ENCODE measurements at places on chromosomes 6 and 20.

GRCh38 chr20:12305188-12305950 is 387.7 kb downstream of the BTBD3 start:
- no peak for DNase-seq

DNA sequence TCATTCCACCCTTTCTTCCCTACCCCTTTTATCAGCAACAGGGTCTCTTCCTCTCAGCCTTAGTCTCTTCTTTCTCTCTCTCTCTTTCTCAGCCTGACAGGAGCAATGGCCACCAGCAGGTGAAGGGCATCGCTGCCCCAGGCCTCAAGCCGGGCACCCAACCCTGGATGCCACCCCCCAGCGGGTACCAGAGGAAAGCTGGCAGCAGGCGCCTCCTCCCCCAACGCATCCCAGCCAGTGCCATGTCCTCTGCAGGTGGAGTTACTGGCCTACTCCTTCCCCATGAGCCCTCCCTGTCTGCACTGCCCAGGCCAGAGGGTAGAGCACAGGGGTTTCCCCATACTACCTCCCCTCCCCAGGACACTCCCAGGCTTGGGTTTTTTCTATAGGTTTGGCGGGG is 32.2 kb downstream of the EIF2S2 start:
- DNase-seq, result no peak

- no peak for DNase-seq
Observed at GRCh38 chr6:1621070-1621701, 11.5 kb downstream of the FOXC1 start.

GRCh38 chr20:62603021-62603906 is 39.0 kb upstream of the SLCO4A1 start:
- DNase-seq, result peak; percentile 39

DNA sequence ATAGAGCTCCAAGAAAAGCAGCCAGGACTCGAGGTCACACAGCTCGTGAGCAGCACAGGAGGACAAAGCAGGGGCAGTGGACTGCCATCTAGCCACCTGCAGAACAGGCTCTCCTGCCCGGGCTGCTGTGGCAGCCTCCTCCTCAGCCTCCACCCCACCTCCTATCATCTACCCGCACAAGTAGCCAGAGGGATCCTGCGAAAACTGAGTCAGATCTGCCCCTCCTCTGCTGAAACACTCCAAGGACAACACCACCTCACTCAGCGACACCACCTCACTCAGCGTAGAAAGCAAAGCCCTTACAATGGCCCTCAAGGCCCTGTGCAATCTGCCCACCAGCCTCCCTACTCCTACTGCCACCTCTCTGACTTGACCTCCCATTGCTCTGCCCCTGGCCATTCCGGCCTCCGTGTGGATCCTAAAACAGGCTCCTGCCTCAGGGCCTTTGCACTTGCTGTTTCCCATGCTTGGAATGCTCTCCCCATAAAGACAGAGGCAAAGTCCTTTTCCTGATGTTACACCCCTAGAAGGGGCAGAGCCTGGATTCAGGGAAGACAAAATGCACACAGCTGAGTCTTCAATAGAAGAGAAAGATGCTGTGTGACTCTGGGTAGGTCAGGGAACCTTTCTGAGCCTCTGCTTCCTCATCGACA is 19.3 kb downstream of the PREX1 start:
- DNase-seq, result no peak

DNA sequence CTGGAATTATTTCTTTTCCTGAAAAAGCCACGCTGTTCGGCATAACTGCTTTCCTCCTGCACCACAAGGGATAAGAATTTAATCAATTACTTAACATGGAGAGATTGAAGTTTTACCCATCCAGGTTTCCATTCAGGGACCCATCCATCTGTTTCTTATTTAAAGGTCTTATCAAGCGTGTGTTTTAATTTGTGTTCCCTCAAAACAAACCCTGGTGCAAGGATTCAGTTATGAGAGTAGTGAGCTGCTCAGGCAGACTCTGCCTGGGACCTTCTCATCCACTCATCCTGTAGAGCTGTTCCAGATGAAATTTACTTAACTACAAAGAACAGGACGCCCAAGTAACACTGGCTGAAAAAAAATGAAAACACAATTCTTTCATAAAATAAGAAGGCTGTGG is 97.8 kb downstream of the BANF2 start:
- DNase-seq, result no peak

GRCh38 chr20:44666066-44666465 is 14.6 kb upstream of the ADA start:
- DNase-seq, result no peak

Data from CD4-positive, alpha-beta T cell treated with Interleukin-12 subunit alpha and Interleukin-12 subunit beta, for 1 hour (primary cell).